GM12891 (cell line): ENCODE measurements at places on chromosomes 11 and 22.
A peak's percentile ranks its signal among the peaks of the same experiment; 100 is the strongest.

GRCh38 chr22:31905356-31905755, 39.0 kb upstream of the YWHAH start:
- no peak for DNase-seq

DNA sequence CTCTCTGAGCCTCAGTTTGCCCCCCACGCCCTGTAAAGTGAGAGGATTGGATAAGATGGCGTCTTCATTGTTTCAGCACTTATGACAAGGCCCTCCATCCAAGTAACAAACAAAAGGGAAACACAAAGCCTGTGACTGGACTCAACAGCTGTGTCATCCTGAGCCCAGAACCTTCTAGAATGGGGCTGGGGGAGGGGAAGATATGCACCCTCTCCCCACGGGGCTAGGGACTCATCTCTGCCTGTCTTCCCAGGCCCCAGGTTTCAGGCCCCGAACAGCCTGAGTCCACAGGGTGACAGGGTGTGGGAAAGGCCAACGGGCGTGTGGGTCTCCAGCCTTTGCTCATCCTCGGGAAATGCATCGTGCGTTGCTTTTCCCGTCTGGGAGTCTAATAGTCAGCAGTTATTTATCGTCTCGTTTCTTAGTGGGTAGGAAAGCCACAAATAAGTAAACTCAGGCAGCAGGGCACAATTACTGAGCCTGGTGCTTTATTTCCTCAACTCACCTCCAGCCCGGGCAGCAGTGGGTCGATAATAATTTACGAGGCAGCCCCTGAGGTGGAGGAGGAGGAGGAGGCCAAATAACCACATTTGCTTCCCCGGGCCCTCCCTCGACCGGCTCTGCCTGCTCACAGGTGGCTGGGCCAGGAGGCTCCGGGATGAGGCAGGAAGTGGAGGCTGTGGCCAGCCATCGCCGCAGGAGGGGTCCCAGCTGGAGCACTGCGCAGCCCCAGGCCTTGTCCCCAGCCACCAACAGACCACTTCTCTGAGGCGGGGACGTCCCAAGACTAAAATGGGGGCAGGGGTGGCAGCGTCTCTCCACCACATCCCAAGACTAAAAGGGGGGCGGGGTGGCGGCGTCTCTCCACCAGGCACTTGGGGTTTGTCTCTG, 54.4 kb downstream of the FLRT1 start:
- no peak for DNase-seq

DNA sequence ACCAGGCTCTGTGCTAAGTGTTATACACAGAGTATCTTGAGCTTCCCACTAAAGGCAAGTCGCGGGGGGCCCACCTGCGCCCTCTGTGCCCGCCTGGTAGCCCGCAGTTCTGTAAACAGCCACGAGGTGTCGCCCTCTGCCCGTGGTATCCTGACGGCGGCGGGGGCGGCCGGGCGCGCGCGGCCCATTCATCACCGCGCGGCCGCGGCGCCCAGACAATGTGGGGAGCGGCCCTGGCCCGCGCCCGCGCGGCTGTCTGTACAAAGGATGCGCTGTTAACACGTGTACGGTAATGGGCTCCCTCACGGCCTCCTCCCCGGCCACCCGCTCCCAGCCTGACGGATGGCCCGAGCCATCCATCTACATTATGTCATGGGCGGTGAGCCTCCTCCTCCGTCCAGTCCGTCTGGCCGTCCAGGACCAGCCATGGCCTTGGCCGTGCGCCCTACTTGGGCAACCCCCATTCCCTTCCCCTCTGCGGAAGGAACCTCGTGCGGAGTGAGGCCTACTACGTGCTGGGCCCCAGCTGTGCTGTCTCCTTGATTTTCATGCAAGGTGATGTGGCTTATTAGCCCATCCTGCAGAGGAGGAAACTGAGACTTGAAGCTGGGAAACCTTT, 99.4 kb downstream of the MIAT start:
- peak; percentile 57 for DNase-seq

- DNase-seq, result no peak
Measured at GRCh38 chr11:17601676-17602075, 54.6 kb downstream of the OTOG start.

- no peak for DNase-seq
Measured at GRCh38 chr22:19393704-19394103, 37.8 kb downstream of the HIRA start.

DNA sequence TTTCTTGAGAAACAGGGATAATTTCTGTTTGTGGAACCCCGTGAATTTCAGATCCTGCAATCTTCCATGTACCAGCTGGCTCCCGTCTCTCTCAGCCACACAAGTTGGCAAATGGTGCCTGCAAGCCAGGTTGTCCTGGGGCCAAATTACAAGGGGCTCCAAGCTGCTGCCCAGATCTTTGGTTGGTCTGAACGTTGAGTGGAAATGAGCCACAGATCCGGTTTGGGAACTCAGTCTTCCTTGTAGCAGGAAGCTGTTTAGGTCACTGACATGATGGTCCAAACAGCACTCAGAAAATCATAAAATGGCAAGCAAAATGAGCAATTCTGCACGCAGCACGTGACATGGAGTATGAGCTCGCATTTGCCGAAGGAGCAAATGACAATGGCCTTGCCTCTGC, 1496.4 kb downstream of the TBC1D22A start:
- no peak for DNase-seq

- DNase-seq, result no peak
Measured at GRCh38 chr11:10622108-10622507, 53.6 kb upstream of the LYVE1 start.

DNA sequence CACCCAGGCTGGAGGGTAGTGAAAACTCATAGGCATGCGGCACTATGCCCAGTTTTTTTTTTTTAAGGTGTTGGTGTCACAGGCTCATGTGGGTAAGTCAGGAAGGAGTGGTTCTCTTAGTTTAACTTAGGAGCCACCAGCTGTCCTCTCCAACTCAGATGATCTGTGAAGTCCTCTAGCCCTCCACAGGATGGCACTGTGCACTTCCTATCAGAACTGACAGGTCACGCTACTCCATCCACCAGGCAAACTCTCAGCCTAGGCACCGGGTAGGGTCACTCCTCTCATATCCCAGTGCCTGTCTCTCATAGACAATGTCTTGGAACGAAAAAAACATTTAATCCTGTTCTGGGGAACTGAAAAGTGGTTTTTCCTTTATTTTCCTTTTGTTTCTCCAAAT, 16.5 kb downstream of the NAP1L4 start:
- no peak for DNase-seq

DNA sequence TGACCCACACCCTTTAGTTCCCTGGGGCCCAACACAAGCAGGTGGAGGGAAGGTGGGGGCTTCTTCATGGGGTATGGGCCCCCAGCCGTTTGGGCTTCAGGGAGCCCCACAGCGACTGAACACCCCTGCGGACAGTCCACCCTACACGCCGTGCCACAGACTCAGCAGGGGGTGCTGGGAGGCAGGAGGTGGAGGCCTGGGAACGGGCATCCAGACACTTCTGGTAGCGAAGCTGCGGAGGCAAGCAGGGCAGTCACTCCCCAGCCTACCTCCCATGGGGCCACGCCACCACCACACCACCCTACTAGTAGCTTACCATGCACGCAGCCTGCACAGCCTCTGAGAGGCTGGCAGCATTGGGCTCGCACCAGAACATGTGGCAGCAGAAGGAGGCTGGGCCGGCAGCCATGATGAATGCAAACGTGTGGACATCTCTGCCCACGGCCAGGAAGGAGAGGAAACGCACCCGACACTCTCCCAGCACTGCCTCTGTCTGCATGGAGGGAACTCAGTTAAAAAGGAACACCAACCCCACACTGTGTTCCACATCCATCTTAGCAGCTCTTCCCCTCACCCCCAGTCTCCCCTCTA, 5.3 kb downstream of the SMPD1 start:
- DNase-seq, result no peak

DNA sequence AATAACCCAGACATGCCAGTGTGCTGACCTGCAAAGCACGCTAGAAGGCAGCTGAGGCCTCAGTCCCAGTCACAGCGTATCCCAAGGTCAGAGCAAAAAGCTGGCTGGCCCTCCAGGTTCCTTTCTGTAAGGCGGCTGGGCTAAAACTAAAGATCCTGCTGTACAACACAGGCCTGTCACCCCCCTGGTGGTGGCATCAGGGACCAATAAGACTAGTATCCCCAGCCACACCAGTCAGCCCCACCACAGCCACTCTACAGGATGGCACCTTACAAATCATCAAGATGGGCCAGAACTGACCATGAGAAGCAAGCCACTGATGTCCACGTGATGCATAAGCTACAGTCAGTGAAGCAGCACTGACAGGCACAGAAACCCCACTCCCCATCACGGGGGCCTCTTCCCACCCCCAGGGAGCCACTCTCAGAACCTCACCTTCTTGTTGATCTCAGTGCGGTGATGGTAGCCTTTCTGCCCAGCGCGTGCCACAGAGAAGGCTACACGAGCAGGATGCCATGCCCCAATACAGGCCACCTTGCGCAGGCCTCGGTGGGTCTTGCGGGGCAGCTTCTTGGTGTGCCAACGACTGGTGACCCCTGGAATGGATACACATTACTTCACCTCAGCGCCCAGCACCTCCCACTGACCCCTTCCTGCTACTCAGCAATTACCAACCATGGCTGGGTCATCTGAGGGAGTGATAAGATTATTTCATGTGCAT, 5.0 kb downstream of the RPL3 start:
- DNase-seq, result no peak

DNA sequence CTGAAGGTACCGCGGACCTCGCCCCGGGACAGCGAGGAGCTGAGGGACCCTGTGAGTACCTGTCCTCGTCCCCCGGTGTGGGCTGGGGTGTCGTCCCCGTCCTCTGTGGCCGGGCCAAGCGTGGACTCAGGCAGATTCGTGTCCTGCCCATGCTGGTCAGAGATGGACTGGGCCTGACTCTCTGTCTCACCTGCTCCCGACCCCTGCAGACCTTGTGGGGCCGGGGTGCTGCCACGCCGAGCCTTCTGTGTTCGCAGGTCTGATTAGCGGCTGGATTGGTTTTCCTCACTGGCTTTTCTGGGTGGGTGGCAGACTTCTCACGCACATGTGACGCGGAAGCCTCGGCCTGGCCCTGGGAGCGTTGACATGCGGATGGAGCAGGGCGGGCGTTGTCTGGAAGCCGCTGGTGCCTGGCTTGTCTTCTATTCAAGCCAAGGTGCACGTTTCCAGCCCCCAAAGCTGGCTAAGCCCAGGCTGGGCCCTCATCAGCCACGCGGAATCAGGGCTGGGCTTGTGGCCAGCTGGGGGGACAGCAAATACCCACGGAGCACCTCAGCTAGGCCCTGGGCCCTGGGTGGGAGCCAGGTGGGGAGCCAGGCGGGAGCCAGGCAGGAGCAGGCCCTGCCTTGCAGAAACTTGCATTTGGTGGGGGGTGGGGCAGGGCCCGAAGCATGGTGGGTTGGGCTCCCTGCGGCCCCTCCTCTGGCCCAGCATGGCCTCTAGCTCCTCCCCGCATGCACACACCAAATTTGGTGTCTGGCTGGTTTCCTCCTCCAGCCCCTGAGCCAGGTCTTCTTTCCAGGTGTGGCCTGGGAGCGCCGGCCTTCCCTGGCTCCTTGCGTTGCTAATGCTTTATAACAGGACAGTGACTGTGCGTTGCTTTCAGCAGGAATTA, 7.0 kb downstream of the GRAMD4 start:
- DNase-seq, result no peak

- DNase-seq, result no peak
Measured at GRCh38 chr22:41248314-41248713, 7.6 kb upstream of the CHADL start.

- DNase-seq, result no peak
Measured at GRCh38 chr11:69808667-69809086, 10.5 kb downstream of the FGF3 start.

DNA sequence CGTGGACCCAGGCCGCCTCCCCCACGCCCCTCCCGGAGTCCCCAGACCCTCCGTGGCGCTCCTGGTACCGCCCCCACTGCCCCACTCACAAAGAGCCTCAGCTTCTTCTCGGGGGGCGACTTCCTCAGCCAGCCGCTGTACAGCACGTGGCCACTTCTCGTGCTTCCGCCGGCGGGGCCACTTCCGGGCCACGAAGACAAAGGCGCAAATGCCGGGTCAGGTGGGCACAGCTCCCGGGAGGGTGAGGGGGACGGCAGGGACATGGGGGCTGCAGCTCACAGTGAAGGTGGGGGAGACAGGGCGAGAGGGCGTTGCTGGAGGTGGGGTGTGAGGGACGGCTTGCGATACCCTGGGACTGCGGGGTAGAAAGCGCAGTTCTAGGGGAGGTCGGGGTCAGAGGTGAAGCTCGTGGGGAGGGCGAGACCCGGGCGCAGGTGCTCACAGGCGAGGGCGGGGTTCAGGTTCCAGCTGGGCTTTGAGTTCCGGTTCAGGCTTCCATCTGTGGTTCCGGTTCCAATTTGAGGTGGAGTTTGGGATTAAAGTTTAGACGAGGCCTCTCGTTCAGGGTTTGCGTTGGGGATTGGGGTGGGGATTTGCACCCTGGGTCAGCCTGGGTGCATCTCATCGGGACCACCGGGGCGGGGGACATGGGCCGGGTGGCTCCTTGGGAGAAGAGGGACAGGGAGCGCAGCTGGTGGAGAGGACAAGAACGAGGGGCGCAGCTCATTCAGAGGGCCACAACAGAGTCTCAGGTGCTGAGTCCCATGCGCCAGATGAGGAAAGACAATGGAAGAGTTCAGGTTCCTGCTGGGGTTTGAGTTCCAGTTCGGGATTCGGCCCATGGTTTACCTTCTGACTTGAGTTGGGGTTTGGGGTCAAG, at the start of gene GAB4:
GAB4 (minus strand) TSS at position 371 of the 880 bp plus-strand sequence; CDS start at position 263, 108 bp downstream.
- no peak for DNase-seq

- no peak for DNase-seq
Measured at GRCh38 chr22:20399866-20400605, 6.1 kb downstream of the ZNF74 start.

GRCh38 chr11:67644042-67644441, 4.5 kb upstream of the TBX10 start:
- DNase-seq, result peak; percentile 26

DNA sequence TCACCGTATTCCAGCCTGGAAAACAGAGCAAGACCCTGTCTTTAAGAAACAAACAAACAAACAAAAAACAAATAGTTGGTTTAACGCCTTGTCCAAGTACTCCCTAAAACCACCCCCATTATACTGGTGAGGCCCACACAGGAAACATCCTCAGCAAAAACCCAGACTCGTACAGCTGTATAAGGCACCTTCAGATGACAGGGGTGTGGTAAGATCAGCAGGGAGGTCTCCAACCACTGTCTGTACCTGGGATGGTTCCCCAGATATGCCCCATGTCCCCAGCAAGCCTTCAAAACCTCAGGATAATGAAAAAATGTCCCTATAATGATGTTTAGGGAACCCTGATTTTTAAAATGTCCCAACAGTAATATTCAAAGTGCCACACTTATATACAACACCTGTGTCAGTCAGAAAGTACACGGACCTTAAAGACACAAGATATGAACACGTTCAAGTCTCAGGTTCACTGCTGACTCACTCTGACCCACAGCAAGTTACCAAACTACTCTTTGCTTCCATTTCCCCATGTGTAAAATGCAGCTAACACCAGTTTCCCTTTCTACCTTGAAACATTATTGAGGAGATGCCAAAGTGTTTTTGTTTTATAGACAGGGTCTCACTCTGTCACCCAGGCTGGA, 9.3 kb downstream of the SF3A1 start:
- DNase-seq, result no peak

GRCh38 chr22:44755417-44755816, 3.0 kb downstream of the ARHGAP8 start:
- no peak for DNase-seq
